ENCODE measurements at places on chromosomes 2 and 18.

DNA sequence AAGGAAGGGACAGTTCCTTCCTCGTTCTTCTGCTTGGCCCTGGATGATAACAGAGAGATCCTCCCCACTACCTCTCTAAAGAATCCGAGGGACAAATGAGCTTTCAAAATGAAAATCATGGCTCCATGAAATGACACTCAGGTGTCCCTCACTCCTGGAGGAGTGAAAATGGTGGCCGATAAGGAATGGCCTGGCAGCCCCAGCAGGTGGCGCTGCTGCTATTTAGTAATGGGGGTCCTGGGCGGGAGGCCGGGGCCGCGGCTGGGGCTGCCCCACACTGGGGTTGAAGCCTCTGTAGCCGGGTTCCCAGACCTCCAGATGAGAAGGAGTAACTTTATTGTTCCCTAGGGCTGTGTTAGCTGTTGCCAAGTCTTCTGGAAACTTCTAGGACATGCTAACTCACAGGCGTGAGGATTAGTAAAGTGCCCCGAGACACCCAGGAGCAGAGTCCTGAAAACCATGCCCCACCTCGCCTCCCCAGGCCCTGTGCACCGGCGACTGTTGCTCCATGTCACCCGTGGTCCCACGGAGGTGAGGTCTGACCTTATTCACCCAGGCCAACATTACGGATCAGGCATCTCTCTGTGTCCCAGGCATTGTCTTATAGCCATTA lies 138.0 kb downstream of the CTIF start:
- peak; percentile 70 for DNase-seq

- DNase-seq: no peak
Observed at GRCh38 chr18:23143016-23143814, 7.9 kb downstream of the CABLES1 start.

DNA sequence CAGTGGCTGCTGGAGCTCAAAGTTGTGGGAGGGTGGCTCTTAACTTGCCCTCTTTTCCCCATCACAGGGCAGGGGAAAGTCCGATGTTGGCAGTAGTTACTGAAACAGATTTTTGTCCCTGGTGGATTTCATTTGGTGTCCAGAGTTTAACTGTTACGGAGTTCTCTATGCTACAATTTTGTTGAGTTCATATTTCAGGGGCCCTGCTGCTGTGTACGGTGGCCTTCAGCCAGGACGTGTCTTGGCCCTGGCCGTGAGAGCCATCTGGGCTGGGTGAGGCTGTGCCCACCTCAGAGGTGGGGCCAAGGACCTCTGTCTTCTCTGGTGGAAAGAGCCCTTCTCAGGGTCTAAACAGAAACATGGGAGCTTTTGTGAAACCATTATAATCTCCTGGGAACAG lies 67.4 kb downstream of the SH3YL1 start:
- no peak for DNase-seq

GRCh38 chr2:165382362-165382761 lies 87.1 kb upstream of the CSRNP3 start:
- no peak for DNase-seq

- DNase-seq: no peak
Observed at GRCh38 chr18:48672671-48673340, 134.0 kb downstream of the CTIF start.

- DNase-seq: no peak
Observed at GRCh38 chr2:151071906-151072305, 189.8 kb downstream of the RBM43 start.

- no peak for DNase-seq
Observed at GRCh38 chr2:171991027-171991426, 8.7 kb upstream of the METAP1D start.

GRCh38 chr18:41642756-41643155 lies 312.3 kb upstream of the PIK3C3 start:
- DNase-seq: no peak

DNA sequence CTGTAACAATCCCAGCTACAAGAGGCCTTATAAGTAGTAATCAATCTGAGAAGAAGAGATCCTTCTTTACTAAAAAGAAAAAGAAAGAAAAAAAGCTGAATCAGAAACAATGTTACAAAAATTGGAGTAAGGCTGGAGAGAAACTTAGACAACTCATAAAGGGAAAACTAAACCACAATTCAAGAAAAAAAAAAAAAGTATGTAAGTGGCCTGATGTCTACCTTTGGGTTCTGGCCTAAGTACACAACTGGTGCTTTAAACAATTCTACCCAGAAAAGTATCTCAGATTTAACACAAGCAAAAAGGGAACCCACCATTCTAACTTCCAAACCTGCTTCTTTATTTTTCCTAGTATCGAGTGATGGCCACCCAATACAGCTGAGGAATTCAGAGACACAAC lies 45.3 kb downstream of the ZNF521 start:
- DNase-seq: no peak

DNA sequence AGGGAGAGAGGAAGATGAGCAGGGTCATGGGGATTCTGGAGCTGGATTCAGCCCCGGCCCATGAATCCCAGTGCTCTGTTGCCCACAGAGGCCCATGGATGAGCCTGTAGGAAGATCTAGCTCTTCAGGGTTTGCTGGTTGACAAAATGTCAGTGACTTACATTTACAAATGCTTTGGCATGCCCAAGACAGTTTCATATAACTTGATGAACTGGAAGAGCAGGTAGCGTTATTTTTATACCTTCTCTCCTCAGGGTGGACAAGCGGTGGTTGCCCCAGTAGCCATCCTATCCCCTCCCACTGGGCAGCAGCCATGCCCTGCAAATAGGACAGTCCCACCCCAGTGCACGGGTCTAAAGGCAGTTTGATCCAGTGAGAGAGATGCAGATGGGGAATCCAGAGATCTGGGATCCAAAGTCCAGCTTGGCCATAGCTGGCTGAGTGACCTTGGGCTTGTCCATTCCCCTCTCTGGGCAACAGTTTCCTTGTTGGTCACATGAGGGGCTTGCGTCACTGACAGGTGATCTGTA lies 21.5 kb upstream of the KCNK3 start:
- DNase-seq: no peak

GRCh38 chr2:234680688-234681619 lies 184.1 kb upstream of the ARL4C start:
- no peak for DNase-seq

GRCh38 chr2:226715347-226715990 lies 84.2 kb downstream of the IRS1 start:
- DNase-seq: no peak

- DNase-seq: no peak
Observed at GRCh38 chr2:155944218-155944617, 388.3 kb downstream of the NR4A2 start.

DNA sequence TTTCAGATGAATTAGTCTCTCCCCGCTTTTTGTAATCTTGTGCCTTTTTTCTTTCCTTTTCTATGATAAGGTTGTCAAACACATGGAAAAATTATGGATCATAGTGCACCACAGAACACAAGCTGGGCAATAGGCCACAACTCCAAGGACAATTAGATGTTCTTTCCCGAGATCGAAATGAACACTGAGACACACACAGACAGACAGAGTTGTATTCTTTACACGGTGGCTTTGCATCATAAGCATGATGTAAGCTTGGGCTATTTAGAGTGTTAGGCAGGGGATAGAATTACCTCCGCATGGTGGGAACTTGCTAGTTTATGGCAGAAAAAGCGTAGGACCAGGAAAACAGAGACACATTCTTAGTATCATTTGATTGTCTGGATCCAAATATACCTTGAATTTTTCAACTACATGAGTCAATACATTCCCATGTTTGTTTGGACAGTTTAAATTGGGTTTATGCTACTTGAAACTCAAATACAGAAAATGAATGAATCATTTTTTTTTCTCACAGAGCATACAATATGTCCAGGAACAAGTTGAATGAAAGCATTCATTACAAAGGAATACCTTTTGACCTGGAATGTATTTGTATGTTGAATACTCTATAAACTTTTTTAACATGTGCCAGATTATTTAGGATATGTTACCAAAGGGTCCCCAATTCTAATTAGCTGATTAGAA lies 1611.5 kb upstream of the TMEFF2 start:
- no peak for DNase-seq

- DNase-seq: no peak
Observed at GRCh38 chr2:169275696-169276444, 86.5 kb downstream of the LRP2 start.

DNA sequence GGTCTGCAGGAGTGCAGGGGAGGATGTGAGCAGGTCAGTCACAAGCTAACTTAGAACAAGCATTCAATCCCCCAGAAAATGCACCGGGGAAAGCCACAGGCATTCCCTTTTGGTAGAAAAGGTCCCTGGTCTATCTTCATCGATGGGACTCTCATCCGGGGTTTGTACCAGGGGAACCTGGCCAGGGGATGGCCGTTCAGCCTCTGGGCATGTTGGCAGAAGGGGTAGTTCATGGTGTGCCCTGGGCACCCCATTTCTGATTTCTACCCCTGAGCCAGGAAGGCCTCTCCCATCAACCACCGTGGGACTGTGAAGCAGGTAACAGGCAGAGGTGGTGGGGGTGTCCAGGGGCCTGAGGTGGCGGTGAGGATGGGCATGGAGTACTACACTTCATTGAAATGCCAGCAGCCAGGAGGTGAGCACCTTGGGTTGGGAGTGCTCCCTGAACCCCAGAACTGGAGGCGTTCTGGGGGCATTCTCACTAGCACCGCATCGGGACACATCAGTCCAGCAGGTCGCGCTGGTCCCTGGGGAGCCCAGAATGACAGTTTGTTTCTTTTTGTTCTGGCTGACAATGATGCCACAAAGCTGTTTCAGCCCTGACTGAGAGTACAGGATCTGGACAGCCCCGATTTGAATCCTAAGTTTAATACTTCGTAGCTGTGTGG lies 172.3 kb downstream of the SMAD7 start:
- no peak for DNase-seq

DNA sequence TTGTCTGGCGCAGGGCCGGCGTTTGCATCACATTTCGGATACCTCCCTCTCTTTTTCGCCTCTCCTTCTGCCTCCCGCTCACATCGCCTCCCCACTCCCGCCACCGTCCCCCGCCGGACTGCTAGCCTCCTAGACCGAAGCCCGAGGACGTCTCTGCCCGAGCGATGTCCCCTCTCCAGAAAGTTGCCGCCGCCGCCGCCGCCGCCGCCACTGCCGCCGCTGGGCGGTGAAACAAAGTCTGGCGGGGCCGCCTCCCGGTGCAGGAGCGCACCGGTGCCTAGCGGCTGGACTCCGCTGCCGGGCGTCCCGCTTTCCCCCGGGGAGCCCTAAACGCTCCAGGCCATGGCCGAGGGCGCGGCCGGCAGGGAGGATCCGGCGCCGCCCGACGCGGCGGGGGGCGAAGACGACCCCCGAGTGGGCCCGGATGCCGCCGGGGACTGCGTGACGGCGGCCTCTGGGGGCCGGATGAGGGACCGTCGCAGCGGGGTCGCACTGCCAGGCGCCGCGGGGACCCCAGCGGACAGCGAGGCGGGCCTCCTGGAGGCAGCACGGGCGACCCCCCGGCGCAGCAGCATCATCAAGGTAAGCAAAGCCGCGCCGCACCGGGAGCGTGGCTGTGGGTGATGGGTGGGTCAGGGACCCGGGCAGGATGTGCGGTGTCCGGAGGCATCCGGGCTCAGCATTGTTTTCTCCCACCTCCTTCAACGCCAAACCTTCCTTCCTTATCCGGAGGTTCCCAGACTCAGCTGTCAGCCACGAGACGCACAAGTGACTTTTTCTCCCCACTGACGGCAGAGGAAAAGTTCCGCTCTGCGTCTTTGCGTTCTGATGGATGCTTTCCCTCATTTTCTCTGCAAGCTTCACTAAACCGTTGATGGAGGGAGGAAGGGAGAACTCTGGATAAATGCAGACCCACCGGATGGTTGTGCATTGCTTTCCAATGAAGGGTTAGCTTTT lies 643 bp downstream of the PLCL1 start:
- DNase-seq: peak; percentile 15

DNA sequence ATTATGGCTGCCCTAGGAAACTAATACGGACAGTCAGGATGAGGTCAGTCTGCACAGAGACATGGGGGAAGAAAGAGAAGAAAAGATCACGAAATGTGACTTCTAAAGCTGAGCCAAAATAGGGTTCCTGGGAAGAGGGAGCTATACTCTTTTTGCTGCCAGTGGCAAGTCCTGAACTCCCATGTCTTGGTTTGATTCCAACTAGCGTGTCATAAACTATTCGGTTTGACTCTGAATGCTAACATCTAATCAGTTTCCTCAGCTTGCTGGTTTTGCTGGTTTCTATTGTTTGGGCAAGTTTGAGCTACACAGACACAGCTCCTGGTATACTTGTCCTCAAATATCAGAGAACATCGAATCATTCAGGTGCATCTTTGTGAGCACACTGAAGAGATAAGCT lies 80.5 kb upstream of the CYP1B1 start:
- no peak for DNase-seq

DNA sequence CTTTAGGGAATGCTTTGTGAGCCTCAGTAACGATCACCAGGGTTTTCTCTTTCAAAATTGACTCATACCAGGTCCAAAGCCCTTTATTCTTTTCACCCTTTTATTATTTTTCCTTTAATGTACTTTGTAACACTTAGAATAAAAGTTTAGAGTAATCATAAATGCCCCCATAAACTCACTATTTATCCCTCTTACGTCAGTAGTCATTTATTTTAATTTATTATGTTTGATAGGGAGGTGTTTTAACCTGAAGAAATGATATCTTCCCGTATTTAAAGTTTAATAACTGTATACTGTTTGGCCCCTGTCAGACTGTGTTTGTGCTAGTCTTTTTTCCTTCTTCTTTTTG lies 1.1 kb downstream of the TWSG1 start:
- no peak for DNase-seq

- DNase-seq: no peak
Observed at GRCh38 chr2:148814143-148814859, 60.7 kb upstream of the KIF5C start.

GRCh38 chr2:193377789-193378188 lies 1183.1 kb upstream of the TMEFF2 start:
- no peak for DNase-seq

DNA sequence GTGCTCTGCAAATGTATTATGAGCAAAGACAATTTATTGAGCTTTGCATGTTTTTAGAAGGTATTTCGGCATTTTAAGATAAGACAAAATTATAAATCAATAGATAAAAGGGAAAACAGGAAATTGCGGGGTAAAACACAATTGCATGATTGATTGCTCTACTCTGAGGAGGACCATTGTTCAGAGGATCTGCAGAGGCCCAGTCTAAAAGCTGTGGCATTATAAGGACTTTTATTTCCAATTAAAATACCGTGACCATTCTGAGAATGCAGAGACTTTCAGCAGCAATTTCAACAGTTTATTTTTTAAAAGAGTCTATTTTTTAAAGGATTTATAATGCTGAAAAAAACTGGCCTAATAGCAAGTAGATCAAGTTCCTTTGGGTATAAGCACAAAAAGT lies 62.0 kb downstream of the TPGS2 start:
- no peak for DNase-seq

- no peak for DNase-seq
Observed at GRCh38 chr2:10584242-10584753, 105.5 kb downstream of the NOL10 start.

DNA sequence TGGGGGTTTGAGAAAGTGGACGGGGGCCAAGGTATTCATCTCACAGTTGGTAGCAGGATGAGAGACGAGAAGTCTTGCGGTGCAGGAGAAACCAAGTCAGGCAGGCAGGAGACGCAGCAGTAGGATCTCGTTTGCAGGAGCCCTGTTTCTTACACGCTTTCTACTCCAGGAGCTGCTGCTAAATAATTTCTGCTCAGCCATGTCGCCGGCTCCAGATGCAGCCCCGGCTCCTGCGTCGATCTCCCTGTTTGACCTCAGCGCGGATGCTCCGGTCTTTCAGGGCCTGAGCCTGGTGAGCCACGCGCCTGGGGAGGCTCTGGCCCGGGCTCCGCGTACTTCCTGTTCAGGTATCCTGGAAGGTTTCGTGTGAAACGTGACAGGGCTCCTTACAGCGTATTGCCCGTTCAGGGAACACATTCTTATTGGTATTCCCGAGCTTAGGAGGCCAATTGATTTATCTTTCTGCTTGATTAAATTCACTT lies 494 bp downstream of the ANKZF1 start:
- DNase-seq: peak; percentile 64

- no peak for DNase-seq
Observed at GRCh38 chr2:60992985-60993392, 24.5 kb upstream of the PEX13 start.

Data from stimulated activated CD4-positive, alpha-beta T cell treated with anti-CD3 and anti-CD28 coated beads, Interleukin-12 subunit alpha, Interleukin-12 subunit beta, amount 100 ng/mL, for 24 hours (primary cell).